ENCODE measurements at places on chromosomes 7 and 10. TPM values are rescaled to one million over a fixed set of nuclear protein-coding genes. Genes with fewer than 3 reads are reported as not detected.

- H3K4me3 ChIP-seq, result no peak overlapping the region
- no peaks in the 10 kb centered on the region for H3K4me1 ChIP-seq
- no peak overlapping the region for H3K27ac ChIP-seq
- no peaks in the 10 kb centered on the region for H3K27me3 ChIP-seq
These were observed 675.2 kb downstream of the PHTF2 start for GRCh38 chr7:78473571-78474301.

- no peaks in the 10 kb centered on the region for H3K27me3 ChIP-seq
- H3K27ac ChIP-seq, result no peak overlapping the region
- H3K4me1 ChIP-seq, result no peaks in the 10 kb centered on the region
- no peak overlapping the region for H3K4me3 ChIP-seq
- H3K36me3 ChIP-seq, result peaks cover 18% of the 10 kb centered on the region
These were observed 137.1 kb downstream of the SLC25A13 start for GRCh38 chr7:96184783-96185182.

C10orf67 gene
- total RNA-seq, result not detected

SFTPA2 gene
- total RNA-seq, result not detected

ZNF239 gene
- 5.4 TPM for total RNA-seq
